Stomach (tissue), 19 donors: ENCODE measurements at places on chromosomes 16 and 17. TPM values are rescaled to one million over a fixed set of nuclear protein-coding genes. Genes with fewer than 3 reads are reported as not detected.

Gene COX4I1
- total RNA-seq = 434 TPM

Gene MTSS2
- total RNA-seq = 17.4 TPM

Gene C16orf92
- not detected for total RNA-seq

Gene ZG16
- not detected for total RNA-seq

Gene TMIGD1
- total RNA-seq = not detected

Gene PARD6A
- total RNA-seq = 18.8 TPM

Gene ESRP2
- 34.9 TPM for total RNA-seq

Gene CORO6
- 21.6 TPM for total RNA-seq

GRCh38 chr17:67353929-67354574 lies 12.3 kb downstream of the PSMD12 start:
- no peak overlapping the region for H3K27ac ChIP-seq
- no peaks in the 10 kb centered on the region for H3K4me1 ChIP-seq
- H3K27me3 ChIP-seq = no peaks in the 10 kb centered on the region

DNA sequence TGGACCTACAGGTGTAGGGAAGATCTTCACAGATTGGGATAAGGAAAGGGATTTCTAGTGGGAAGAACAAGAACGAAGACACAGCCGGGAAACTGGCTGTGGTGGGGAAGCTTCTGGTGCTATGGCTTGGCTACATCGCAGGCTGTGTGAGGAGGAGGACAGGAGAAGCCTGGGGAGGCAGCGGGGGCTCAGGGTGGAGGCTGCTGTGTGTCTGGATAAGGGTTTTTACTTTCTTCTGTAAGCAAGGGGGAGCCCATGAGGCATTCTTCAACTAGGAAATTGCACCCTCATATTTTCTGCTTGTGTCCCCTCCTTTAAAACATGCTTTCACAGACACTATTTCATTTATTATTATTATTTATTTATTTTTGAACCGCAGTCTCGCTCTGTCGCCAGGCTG lies 2.9 kb upstream of the RHBDF2 start:
- H3K4me1 ChIP-seq = peaks cover 40% of the 10 kb centered on the region
- no peak overlapping the region for H3K4me3 ChIP-seq
- H3K27ac ChIP-seq = no peak overlapping the region
- no peaks in the 10 kb centered on the region for H3K27me3 ChIP-seq

- no peak overlapping the region for H3K4me3 ChIP-seq
- no peak overlapping the region for H3K27ac ChIP-seq
- DNase-seq = no peak
- H3K36me3 ChIP-seq = no peaks in the 10 kb centered on the region
- H3K4me1 ChIP-seq = peaks cover 5% of the 10 kb centered on the region
These were observed 104.5 kb upstream of the FAM20A start for GRCh38 chr17:68705714-68706076.

- no peak for DNase-seq
- no peaks in the 10 kb centered on the region for H3K36me3 ChIP-seq
- H3K27me3 ChIP-seq = no peaks in the 10 kb centered on the region
These were observed 117.3 kb downstream of the CA10 start for GRCh38 chr17:52041123-52041617.

GRCh38 chr16:3638916-3639644 lies 15.4 kb upstream of the DNASE1 start:
- no peak overlapping the region for H3K27ac ChIP-seq
- H3K4me1 ChIP-seq = peaks cover 4% of the 10 kb centered on the region
- DNase-seq = peak; percentile 17
- H3K4me3 ChIP-seq = no peak overlapping the region
- H3K27me3 ChIP-seq = no peaks in the 10 kb centered on the region

DNA sequence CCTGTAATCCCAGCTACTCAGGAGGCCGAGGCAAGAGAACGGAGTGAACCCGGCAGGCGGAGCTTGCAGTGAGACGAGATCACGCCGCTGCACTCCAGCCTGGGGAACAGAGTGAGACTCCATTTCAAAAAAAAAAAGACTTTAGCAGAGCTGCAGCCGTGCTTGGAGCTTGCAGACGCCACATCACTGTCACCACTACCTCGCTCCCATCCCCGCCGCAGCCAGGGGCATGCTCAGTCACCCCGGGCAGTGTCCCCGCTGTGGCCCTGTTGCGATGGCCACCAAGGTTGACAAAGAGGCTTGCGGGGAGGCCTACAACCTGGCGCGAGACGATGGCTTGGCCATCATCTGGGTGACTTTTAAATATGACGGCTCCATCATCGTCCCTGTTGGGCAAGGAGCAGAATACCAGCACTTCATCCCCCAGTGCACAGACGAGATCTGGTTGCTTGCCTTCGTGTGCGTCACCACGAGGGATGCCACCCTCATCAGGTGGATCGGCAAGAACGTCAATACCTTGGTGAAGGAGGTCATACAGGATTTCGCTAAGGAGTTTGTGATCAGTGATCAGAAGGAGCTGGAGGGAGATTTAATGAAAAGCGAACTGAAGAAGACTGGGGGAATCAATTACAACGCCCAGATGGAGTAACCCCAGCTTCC lies 118.1 kb downstream of the TNFRSF13B start:
- no peaks in the 10 kb centered on the region for H3K4me1 ChIP-seq
- no peak overlapping the region for H3K4me3 ChIP-seq
- no peak for DNase-seq
- no peaks in the 10 kb centered on the region for H3K27me3 ChIP-seq

DNA sequence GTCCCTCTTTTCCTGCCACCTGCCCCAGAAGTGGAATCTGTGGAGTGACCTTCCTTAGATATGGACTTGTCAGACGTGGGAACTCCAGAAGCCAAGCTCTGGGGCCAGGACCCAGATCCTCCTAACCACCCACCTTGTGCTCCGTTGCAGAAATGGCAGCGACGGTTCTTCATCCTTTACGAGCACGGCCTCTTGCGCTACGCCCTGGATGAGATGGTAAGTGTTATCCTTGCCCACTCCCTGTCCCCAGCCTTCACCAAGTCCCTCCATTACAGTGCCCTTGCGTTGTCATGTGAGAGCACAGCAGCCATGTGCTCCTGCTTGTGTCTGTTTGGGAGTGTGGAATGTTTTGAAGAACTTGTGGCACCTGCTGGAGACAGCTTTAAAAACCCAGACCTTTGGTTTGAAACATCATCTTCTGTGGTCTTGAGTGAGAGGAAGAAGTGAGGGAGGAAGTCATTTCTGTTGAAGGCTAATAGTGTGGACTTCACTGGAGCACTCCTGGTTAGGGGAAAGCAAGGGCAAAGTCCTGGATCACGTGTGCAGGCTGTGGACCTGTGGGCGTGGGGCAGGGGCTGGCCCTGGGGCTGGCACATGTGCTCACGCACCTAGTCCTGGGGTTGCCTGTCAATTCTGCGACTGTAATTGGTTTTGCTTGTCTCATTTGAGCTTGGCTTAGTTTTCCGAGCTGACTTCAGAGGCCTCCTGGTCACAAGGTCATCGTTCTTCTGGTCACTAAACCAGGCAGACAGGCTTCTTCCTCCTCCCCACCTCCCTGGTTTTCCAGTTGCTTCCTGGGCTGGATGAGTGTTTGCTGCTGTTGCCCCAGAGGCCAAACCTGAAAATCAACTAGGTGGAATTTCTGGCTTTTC lies 35.8 kb downstream of the MPRIP start:
- H3K4me1 ChIP-seq = peaks cover 80% of the 10 kb centered on the region
- peak overlapping the region; percentile 52 for H3K27ac ChIP-seq
- H3K4me3 ChIP-seq = no peak overlapping the region
- no peaks in the 10 kb centered on the region for H3K27me3 ChIP-seq
- H3K36me3 ChIP-seq = peaks cover 53% of the 10 kb centered on the region
- DNase-seq = peak; percentile 79

DNA sequence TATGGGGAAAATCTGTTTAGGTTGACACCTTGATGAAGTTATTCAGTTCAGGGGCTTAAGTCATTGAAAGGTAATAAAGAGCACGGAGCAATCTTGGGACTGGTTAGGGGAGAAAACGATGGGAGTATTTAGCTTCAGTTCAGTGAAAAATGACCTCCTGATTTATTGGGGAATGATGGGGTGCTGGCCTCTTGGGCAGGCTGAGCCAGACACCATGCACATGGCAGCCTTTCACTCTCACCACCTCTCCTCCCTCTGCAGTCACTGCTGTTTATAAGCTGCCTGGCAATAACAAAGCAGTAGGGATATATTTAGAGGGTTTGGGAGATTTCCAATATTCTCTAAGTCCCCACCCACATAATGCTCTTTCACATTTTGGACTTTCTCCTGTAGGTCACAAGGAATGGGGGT lies 140.5 kb upstream of the HS3ST2 start:
- no peak for DNase-seq
- H3K27me3 ChIP-seq = no peaks in the 10 kb centered on the region
- H3K36me3 ChIP-seq = no peaks in the 10 kb centered on the region
- no peaks in the 10 kb centered on the region for H3K4me1 ChIP-seq
- no peak overlapping the region for H3K4me3 ChIP-seq

GRCh38 chr17:50244771-50245170 lies 29.5 kb upstream of the TMEM92 start:
- no peak for DNase-seq
- no peaks in the 10 kb centered on the region for H3K36me3 ChIP-seq
- no peaks in the 10 kb centered on the region for H3K27me3 ChIP-seq
- no peak overlapping the region for H3K27ac ChIP-seq
- no peaks in the 10 kb centered on the region for H3K4me1 ChIP-seq
- no peak overlapping the region for H3K4me3 ChIP-seq

DNA sequence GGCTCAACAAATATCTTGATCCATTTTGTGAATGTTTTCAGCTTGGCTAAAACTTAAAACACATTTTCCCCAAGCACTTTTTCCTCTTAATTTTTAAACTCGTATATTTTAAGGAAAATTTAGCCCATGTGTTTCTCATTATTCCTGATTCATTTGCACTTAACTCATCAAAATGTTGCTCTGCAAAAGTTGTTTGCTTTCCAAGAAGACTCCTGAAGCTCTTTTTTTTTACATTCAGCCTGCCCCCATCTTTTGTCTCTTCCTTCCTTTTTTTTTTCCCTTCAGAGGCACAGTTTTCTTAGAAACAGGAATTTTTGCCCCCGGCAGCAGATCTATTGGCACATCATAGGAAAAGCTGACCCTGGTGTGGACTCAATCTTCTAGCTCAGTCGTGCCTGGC lies 155.0 kb upstream of the SALL1 start:
- no peaks in the 10 kb centered on the region for H3K4me1 ChIP-seq
- H3K4me3 ChIP-seq = no peak overlapping the region
- H3K36me3 ChIP-seq = no peaks in the 10 kb centered on the region
- H3K27me3 ChIP-seq = no peaks in the 10 kb centered on the region

DNA sequence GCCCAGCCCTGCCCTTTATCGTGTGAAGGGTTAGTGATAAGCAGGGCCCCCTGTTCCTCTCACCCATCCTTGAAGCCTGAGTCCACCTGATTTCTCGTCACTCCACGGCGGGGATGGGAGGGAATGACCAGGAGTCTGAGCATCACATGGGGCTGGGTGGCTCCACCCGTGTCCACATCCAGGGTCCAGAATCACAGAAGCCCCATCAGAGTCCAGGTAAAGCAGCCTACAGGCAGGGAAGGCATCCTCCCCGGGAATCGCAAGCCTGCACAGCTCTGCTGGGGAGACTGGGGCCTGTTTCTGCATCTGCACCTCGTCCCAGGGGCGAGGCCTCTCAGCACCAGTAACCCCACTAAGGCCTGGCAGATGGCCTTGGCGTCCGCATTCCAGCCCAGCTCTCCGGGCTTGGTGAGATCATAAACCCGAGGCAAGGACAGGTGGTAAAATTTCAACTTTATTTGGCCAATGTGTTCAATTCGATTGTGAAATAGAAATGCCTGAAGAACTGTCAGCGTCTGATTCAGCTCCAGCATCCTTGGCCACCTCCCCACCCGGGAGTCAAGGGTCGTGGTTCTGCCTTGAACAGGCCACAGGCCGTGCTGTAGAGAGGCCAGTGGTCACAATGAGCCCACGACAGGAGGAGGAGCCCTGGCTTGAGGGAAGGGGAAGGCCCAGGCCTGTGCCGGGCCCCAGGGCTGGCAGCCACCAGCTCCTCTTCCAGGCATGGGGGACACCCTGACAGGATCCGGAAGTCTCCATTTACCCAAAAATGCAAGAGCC lies 8.1 kb upstream of the PPP1R27 start:
- peaks cover 60% of the 10 kb centered on the region for H3K36me3 ChIP-seq
- H3K27ac ChIP-seq = no peak overlapping the region
- peaks cover 10% of the 10 kb centered on the region for H3K4me1 ChIP-seq

GRCh38 chr17:38925263-38925995 lies at the start of gene LASP1NB:
Gene LASP1NB, plus strand, starts transcription at chr17:38925614.
- no peaks in the 10 kb centered on the region for H3K27me3 ChIP-seq
- H3K4me1 ChIP-seq = peaks cover 65% of the 10 kb centered on the region
- DNase-seq = peak; percentile 25
- no peak within 1 kb of the TSS for H3K4me3 ChIP-seq

GRCh38 chr17:66739553-66739952 lies 95.4 kb upstream of the CACNG5 start:
- peaks cover 90% of the 10 kb centered on the region for H3K36me3 ChIP-seq
- no peaks in the 10 kb centered on the region for H3K4me1 ChIP-seq
- no peak overlapping the region for H3K27ac ChIP-seq
- H3K4me3 ChIP-seq = no peak overlapping the region
- no peaks in the 10 kb centered on the region for H3K27me3 ChIP-seq

GRCh38 chr16:11109566-11109965 lies 146.4 kb downstream of the SOCS1 start:
- no peaks in the 10 kb centered on the region for H3K36me3 ChIP-seq
- peak; percentile 63 for DNase-seq
- H3K27ac ChIP-seq = peak overlapping the region; percentile 68
- no peaks in the 10 kb centered on the region for H3K27me3 ChIP-seq
- no peak overlapping the region for H3K4me3 ChIP-seq

- H3K27me3 ChIP-seq = no peaks in the 10 kb centered on the region
- no peaks in the 10 kb centered on the region for H3K4me1 ChIP-seq
- H3K4me3 ChIP-seq = no peak overlapping the region
These were observed 130.6 kb downstream of the DYNLRB2 start for GRCh38 chr16:80671281-80671849.

GRCh38 chr17:43841282-43841681 lies 5.7 kb upstream of the CD300LG start:
- no peaks in the 10 kb centered on the region for H3K4me1 ChIP-seq
- no peak overlapping the region for H3K4me3 ChIP-seq
- DNase-seq = no peak

DNA sequence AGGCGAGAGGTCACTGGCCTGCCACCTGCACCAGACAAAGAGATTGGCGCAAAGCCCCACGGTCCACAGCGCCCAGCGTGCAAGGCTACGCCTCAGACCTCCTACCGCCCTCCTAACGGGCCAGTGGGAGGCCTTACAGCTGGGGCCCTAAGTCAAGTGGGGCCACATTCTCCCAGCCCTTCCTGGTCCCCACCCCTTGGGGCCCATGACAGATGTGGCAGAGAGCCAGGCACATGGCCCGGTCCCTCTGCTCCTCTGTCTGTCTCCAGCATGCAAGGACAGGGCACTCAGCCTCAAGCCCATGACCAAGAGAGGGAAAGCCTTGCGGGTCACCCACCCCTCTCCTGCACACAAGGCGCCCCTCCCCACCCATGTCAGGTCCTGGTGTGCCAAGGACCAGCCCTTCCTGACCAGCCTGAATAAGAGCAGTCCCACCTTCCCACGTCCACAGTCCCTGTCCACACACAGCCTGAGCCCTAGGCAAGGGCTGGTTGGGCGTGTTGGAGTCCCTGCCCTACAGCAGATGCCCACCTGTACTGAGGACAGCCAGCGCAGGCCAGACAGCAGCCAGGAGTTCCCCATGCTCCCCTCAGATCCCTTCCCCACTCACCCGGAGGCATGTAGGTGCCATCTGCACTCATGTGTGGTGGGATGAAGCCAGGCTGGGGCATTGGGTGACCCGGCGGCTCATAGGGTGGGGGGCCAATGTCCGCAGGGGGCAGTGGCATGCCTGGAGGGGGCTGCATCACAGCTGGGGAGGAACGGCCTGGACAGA lies 25.3 kb downstream of the CDIP1 start:
- peaks cover 64% of the 10 kb centered on the region for H3K4me1 ChIP-seq
- peak overlapping the region; percentile 82 for H3K27ac ChIP-seq
- H3K27me3 ChIP-seq = no peaks in the 10 kb centered on the region
- H3K4me3 ChIP-seq = no peak overlapping the region
- no peak for DNase-seq
- peaks cover 48% of the 10 kb centered on the region for H3K36me3 ChIP-seq
